ENCODE measurements at places on chromosomes 1 and 21. TPM values are rescaled to one million over a fixed set of nuclear protein-coding genes. Genes with fewer than 3 reads are reported as not detected.

- H3K4me1 ChIP-seq = no peaks in the 10 kb centered on the region
- H3K27me3 ChIP-seq = no peaks in the 10 kb centered on the region
- no peak overlapping the region for H3K27ac ChIP-seq
- DNase-seq = no peak
- no peaks in the 10 kb centered on the region for H3K36me3 ChIP-seq
Observed at GRCh38 chr1:53462193-53462592, 3.0 kb downstream of the DMRTB1 start.

DNA sequence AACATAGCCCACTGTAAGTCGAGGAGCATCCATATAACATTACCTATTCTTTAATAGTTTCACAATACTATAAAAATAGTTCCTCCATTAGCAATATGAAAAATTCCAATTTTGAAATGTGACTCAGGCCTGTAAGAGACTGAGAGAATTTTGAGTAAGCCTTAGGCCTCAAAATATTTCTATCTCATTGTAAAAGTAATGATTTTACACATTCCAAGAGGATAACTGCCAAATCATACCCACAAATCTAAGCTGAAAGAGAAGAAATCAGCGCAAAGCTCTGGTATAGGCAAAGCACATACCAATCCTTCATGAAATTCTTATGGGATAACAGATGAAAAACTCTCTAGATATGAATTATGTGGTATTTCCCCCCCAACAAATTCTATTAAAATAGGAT, 144.1 kb downstream of the CDC42BPA start:
- no peaks in the 10 kb centered on the region for H3K27me3 ChIP-seq
- H3K4me1 ChIP-seq = no peaks in the 10 kb centered on the region
- H3K27ac ChIP-seq = no peak overlapping the region
- no peak for DNase-seq
- H3K36me3 ChIP-seq = no peaks in the 10 kb centered on the region

GRCh38 chr1:227848430-227848932, 33.0 kb downstream of the PRSS38 start:
- H3K27ac ChIP-seq = no peak overlapping the region
- DNase-seq = no peak
- H3K36me3 ChIP-seq = no peaks in the 10 kb centered on the region
- no peaks in the 10 kb centered on the region for H3K4me1 ChIP-seq

DNA sequence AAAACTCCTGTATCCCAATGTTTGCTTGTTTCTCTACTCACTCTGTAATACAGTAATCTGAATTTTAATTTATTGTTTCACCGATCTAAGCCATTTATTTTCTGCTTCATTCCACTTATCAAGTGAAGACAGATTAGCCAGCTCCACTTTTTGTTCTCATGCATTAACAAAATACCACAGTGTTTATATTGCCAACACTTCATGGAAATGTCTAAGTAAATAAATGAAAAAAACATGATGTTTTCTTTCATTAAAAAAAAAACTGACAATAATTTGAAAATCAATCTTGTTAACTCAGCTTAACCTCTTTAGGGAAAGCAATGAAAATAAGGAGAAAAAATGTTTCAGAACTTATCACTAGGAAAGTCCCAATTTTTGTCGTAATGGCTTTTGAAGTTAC, 11.5 kb downstream of the ARHGAP29 start:
- H3K36me3 ChIP-seq = no peaks in the 10 kb centered on the region
- DNase-seq = no peak
- H3K27me3 ChIP-seq = no peaks in the 10 kb centered on the region
- H3K27ac ChIP-seq = no peak overlapping the region

GRCh38 chr1:113875714-113876113, 4.2 kb upstream of the PTPN22 start:
- no peaks in the 10 kb centered on the region for H3K36me3 ChIP-seq
- DNase-seq = no peak
- H3K27me3 ChIP-seq = no peaks in the 10 kb centered on the region
- no peak overlapping the region for H3K4me3 ChIP-seq
- H3K27ac ChIP-seq = no peak overlapping the region
- H3K4me1 ChIP-seq = no peaks in the 10 kb centered on the region

GRCh38 chr1:41980827-41981653, 62.3 kb upstream of the HIVEP3 start:
- no peak overlapping the region for H3K27ac ChIP-seq
- no peaks in the 10 kb centered on the region for H3K27me3 ChIP-seq
- no peak overlapping the region for H3K4me3 ChIP-seq
- no peaks in the 10 kb centered on the region for H3K36me3 ChIP-seq

DNA sequence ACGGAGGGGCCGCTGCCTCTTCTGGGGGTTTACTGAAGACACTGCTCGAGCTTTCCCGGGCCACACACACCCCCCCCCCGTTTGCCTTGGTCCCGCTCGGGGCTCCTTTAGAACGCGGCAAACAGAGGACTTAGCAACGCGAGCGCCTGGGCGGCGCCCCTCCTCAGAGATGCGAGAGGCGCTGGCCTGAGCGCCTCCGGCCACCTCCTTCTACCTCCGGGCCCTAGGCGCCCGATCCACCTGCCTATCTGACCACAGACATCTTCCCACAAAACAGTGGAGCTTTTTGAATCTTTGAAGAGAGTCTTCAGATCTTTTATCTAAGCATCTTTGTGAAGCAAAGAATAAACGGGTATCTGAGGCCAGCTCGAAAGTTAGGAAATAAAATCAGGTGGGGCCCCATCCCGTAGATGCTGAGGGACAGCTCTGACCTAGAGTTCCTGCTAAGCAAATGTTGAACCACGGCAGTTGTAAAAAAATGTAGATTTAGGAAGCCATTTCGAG, 436 bp upstream of the TTLL7 start:
- H3K36me3 ChIP-seq = no peaks in the 10 kb centered on the region
- H3K4me1 ChIP-seq = peaks cover 18% of the 10 kb centered on the region
- H3K27me3 ChIP-seq = no peaks in the 10 kb centered on the region
- peak overlapping the region; percentile 89 for H3K27ac ChIP-seq
- peak; percentile 81 for DNase-seq

DNA sequence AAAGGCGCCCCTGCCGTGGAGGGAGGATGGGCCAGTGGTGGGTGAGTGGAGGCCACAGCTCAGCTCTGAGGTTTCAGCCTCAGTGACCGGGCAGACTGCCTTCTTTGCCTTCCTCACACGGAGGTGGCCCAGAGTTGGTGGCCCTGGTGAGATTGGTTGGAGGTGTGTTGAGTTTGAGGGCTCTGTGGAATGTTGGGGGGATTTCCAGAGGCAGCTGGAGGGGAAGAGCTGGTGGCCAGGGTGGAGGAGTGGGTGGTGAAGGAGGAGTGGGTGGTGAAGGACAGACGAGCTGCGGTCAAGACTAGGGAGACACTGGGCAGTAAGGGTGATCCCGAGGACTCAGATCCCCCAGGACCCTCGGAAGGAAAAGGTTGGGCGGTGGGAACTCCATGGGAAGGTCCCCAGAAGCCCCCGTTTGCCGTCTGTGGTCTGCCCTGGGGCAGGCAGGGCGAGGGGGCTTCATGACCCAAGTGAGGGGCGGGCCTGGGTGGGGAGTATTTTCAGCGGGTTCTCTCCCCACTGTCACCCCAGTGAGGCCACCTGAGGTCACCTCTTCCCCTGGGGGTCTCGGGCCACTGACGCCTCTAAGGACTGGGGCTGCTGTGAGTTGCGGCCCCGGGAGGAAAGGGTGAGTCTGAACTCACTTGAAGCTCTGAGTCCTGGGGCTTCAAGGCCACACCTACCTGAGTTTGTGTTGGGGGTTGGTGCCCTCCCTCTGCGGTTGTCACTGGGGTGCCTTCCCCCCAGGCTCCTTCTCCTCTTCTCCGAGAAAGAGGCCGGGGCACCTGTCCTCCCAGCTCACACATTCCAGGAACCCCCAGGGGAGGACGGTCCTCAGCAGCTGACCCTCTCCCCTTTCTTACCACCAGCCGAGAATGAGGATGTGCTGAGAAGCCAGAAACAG, 22.7 kb upstream of the PIK3CD start:
- no peaks in the 10 kb centered on the region for H3K4me1 ChIP-seq
- no peaks in the 10 kb centered on the region for H3K36me3 ChIP-seq
- no peak overlapping the region for H3K4me3 ChIP-seq
- H3K27me3 ChIP-seq = no peaks in the 10 kb centered on the region
- H3K27ac ChIP-seq = no peak overlapping the region

- no peaks in the 10 kb centered on the region for H3K4me1 ChIP-seq
- H3K27me3 ChIP-seq = no peaks in the 10 kb centered on the region
- no peaks in the 10 kb centered on the region for H3K36me3 ChIP-seq
Observed at GRCh38 chr1:50978144-50978851, 8.3 kb downstream of the CDKN2C start.

GRCh38 chr1:29388170-29388569, 151.8 kb downstream of the PTPRU start:
- H3K27me3 ChIP-seq = peaks cover 1% of the 10 kb centered on the region

DNA sequence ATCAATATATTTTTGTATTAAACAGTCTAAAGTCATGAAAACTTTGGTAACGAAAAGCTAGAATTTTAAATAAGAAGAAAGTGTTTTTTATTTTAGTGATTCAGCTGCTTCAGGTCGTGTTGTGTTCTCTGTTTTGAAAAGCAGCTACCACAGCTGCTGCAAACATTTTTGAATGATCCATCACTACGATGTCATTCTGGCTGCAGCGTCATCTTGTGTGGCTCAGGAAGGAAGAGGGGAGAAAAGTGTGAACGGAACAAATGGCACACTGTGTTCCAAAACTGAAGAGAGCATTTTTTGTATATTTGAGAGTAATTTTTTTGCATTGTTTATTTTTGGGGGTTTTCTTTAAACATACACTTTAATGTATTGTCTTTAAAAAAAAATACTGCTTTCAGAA, 323.0 kb upstream of the ADGRL2 start:
- H3K4me1 ChIP-seq = no peaks in the 10 kb centered on the region
- H3K36me3 ChIP-seq = no peaks in the 10 kb centered on the region
- H3K4me3 ChIP-seq = no peak overlapping the region

- no peak overlapping the region for H3K4me3 ChIP-seq
- H3K36me3 ChIP-seq = no peaks in the 10 kb centered on the region
- no peaks in the 10 kb centered on the region for H3K4me1 ChIP-seq
- H3K27me3 ChIP-seq = no peaks in the 10 kb centered on the region
Observed at GRCh38 chr1:114023377-114023776, 44.1 kb downstream of the OLFML3 start.

DNA sequence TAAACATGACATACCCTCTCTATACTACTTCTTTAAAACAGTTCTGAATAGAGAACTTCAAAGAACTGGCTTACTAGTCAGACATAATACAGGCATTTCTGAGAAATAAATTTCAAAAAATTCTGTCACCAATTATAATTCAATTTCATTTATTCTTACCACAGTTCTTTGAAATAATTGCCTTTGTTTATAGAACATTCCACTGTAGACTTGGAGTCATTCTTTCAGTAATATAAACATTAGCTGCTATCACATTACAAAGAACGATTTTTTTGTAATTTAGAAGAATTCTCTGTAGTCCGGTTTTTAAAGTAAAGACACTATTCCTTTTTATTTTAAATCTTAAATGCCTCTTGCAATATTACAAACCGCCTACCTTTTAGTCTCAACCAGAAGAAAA, 146.4 kb upstream of the COL11A1 start:
- H3K4me1 ChIP-seq = no peaks in the 10 kb centered on the region
- no peak for DNase-seq
- no peaks in the 10 kb centered on the region for H3K36me3 ChIP-seq
- H3K27me3 ChIP-seq = no peaks in the 10 kb centered on the region
- H3K4me3 ChIP-seq = no peak overlapping the region

DNA sequence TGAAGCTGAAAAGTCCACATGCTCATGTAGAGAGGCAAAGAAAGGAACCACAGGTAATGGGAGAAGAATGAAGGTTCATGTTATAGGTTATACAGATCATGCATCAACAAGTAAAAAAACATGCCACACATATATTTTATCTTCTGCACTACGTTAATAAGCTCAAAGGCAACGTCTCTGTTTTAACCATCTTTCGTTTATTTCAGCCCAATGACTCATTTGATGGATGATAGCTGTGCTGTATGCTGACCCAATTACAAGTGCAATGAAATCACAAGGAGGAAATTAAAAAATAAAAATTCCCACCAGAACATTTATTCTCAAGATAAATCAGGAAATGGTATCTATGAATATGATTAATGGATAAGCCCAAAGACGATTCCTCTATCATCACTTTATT, 24.6 kb downstream of the XCL1 start:
- peaks cover 28% of the 10 kb centered on the region for H3K4me1 ChIP-seq
- no peaks in the 10 kb centered on the region for H3K36me3 ChIP-seq
- H3K4me3 ChIP-seq = no peak overlapping the region
- no peak for DNase-seq
- H3K27me3 ChIP-seq = no peaks in the 10 kb centered on the region

GRCh38 chr1:78146205-78146771, 100.5 kb downstream of the GIPC2 start:
- H3K4me3 ChIP-seq = no peak overlapping the region
- H3K4me1 ChIP-seq = no peaks in the 10 kb centered on the region
- DNase-seq = no peak
- H3K27ac ChIP-seq = no peak overlapping the region
- no peaks in the 10 kb centered on the region for H3K27me3 ChIP-seq
- no peaks in the 10 kb centered on the region for H3K36me3 ChIP-seq

GRCh38 chr21:45129189-45129923, 55.0 kb downstream of the ADARB1 start:
- H3K27me3 ChIP-seq = no peaks in the 10 kb centered on the region
- no peaks in the 10 kb centered on the region for H3K36me3 ChIP-seq
- H3K27ac ChIP-seq = peak overlapping the region; percentile 83

- H3K36me3 ChIP-seq = no peaks in the 10 kb centered on the region
- no peak overlapping the region for H3K4me3 ChIP-seq
- peaks cover 8% of the 10 kb centered on the region for H3K4me1 ChIP-seq
Observed at GRCh38 chr1:97094247-97094972, 372.8 kb downstream of the PTBP2 start.

DNA sequence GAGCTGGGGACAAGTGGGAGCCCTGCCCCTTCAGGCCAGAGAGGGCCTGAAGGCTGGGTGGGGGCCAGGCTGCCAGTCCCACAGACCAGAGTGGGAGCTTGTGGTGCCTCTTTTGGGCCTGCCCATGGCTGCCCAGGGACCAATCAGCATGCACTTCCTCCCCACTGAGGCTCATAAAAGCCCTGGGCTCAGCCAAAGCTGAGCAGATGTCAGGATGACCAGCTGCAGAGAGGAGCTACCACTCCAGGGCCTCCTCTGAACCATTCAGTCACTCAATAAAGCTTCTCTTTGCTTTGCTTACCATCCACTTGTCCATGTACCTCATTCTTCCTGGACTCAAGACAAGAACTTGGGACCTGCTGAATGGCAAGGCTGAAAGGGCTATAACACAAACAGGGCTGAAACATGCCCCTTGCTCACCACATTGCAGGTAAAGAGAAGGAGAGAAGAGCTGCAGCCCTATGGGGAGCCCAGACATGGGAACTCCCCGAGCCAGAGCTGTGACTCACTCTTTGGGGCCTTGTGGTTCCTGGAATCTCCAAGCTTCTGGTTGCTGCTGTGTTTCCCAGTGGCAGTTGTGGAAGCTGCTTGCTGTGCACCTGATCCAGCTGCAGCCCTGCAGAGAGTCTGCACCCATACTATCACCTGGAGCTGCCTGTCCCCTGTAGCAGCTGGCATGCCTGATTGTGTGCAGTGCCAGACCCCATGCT, 82.0 kb downstream of the OLFML3 start:
- no peaks in the 10 kb centered on the region for H3K36me3 ChIP-seq
- DNase-seq = no peak
- H3K27me3 ChIP-seq = no peaks in the 10 kb centered on the region
- no peak overlapping the region for H3K4me3 ChIP-seq

EPHA2 gene
- polyA plus RNA-seq = 6.0 TPM

UBASH3A gene
- not detected for polyA plus RNA-seq

GJA4 gene
- polyA plus RNA-seq = 8.3 TPM

TSACC gene
- polyA plus RNA-seq = not detected

LYPD8 gene
- 237 TPM for polyA plus RNA-seq

MPZ gene
- 4.1 TPM for polyA plus RNA-seq

SIKE1 gene
- 19.3 TPM for polyA plus RNA-seq

CSF3R gene
- polyA plus RNA-seq = 3.9 TPM

CA6 gene
- not detected for polyA plus RNA-seq

Data from sigmoid colon (tissue), 7 donors.